ENCODE measurements at places on chromosomes 12 and 14. TPM values are rescaled to one million over a fixed set of nuclear protein-coding genes. Genes with fewer than 3 reads are reported as not detected.
A peak's percentile ranks its signal among the peaks of the same experiment; 100 is the strongest.

DNA sequence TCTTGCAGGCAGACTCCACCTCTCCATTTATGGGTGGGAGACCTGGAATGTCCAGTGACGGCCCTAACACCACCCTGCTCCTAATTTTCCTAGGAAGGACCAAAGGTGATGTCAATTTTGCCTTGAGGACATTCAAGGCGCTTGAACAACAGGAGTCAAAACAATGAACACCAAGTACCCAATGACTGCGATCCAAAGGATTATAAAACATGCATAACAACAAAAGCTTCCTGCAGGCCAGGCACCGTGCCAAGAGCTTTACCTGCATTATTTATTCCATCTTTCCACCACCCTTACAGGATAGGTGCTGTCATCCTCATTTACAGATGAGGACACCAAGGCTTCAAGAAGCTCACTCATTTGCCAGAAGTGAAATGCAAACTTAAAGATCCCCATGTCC, 15.2 kb upstream of the FOXN3 start:
- no peak for DNase-seq
- peaks cover 63% of the 10 kb centered on the region for H3K4me1 ChIP-seq
- no peaks in the 10 kb centered on the region for H3K27me3 ChIP-seq
- H3K36me3 ChIP-seq = no peaks in the 10 kb centered on the region
- H3K4me3 ChIP-seq = no peak overlapping the region
- peak overlapping the region; percentile 57 for H3K27ac ChIP-seq

DNA sequence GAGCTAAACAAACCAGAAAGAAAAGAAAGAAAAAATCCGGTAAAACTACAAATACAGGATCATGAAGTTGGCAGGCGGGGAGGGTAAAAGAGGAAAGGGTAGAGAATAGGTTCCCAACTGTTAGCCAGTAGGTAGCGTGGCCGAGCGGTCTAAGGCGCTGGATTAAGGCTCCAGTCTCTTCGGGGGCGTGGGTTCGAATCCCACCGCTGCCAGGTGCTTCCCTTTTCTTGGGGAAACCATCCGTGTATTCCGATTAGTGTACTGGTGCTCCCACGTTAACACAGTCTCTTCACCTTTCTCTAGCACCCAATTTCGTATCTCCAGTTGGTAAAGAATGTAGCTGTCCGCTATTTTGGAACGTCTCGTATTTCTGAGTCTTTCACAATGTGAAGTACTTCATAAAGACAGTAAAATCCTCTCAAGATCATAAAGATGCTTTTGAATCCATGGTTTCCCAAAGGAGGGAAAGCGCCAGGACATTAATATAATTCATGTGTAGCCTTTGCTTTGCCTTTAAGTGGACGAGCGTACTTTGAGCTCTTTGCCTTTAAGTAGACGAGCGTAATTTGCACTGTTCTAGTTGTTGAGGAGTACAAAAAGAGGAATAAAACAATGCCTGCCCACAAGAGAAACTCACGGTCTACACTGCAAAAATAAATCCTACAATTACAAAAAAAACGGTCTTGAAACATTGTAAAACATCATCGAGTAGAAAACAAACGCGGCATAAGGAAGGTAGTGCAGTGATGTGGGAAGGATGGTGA, 19.0 kb upstream of the RNASE12 start:
- H3K4me1 ChIP-seq = peaks cover 4% of the 10 kb centered on the region
- H3K36me3 ChIP-seq = no peaks in the 10 kb centered on the region
- H3K27me3 ChIP-seq = no peaks in the 10 kb centered on the region
- no peak overlapping the region for H3K27ac ChIP-seq
- no peak overlapping the region for H3K4me3 ChIP-seq

- no peaks in the 10 kb centered on the region for H3K27me3 ChIP-seq
- peaks cover 58% of the 10 kb centered on the region for H3K4me1 ChIP-seq
- DNase-seq = peak; percentile 32
- H3K27ac ChIP-seq = no peak overlapping the region
- no peak overlapping the region for H3K4me3 ChIP-seq
- peaks cover 9% of the 10 kb centered on the region for H3K36me3 ChIP-seq
Observed at GRCh38 chr12:42332301-42333285, 6.6 kb downstream of the PPHLN1 start.

DNA sequence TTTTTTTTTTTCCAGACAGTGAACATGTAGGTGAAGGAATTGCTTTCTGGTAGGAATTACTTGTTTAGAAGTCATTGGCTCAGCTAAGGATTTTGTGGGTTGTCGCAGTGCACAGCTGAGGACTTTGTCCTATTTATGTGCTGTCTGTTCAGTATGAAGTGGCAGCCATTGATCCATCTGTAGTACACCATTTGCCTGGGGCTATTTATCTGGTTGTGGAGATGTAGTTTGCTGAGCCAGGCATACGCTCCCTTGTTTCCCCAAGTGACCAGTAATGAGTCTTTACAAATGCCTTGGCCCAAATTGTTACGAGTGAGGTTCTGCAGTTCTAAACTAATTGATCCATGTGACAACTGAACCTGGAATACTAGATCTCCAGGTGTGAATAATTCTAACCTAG, 140.1 kb downstream of the NRXN3 start:
- H3K36me3 ChIP-seq = no peaks in the 10 kb centered on the region
- H3K27ac ChIP-seq = no peak overlapping the region
- DNase-seq = no peak
- H3K4me3 ChIP-seq = no peak overlapping the region

- H3K36me3 ChIP-seq = no peaks in the 10 kb centered on the region
- no peaks in the 10 kb centered on the region for H3K4me1 ChIP-seq
- no peak for DNase-seq
- H3K27me3 ChIP-seq = no peaks in the 10 kb centered on the region
- no peak overlapping the region for H3K4me3 ChIP-seq
- no peak overlapping the region for H3K27ac ChIP-seq
Observed at GRCh38 chr14:96602186-96602585, 100.0 kb downstream of the PAPOLA start.

DNA sequence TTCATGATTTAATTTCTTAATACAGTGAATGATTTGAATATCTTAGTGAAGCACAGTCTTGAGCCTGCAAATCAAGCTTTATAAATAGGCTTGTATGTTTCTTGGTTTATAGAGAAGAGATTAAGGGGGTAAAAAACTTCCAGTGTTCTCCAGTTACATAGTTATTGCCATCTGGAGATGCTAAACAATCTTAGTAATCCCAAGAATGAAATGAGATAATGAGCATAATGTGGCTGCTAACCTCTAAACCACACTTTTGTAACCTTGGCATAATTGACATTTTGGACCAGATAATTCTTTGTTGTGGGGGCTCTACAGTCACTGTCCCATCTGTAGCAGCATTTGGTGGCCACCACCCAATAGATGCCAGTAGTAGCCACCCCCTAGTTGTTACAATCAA, 316.8 kb downstream of the CCDC91 start:
- H3K36me3 ChIP-seq = peaks cover 20% of the 10 kb centered on the region
- H3K4me1 ChIP-seq = no peaks in the 10 kb centered on the region
- H3K27ac ChIP-seq = no peak overlapping the region
- H3K27me3 ChIP-seq = no peaks in the 10 kb centered on the region
- no peak for DNase-seq
- H3K4me3 ChIP-seq = no peak overlapping the region

GRCh38 chr12:100867639-100868393, 73.2 kb downstream of the ANO4 start:
- no peak overlapping the region for H3K4me3 ChIP-seq
- H3K27me3 ChIP-seq = no peaks in the 10 kb centered on the region
- H3K27ac ChIP-seq = no peak overlapping the region
- no peaks in the 10 kb centered on the region for H3K36me3 ChIP-seq
- DNase-seq = no peak

- H3K4me1 ChIP-seq = peaks cover 10% of the 10 kb centered on the region
- no peak overlapping the region for H3K4me3 ChIP-seq
- H3K36me3 ChIP-seq = no peaks in the 10 kb centered on the region
- no peaks in the 10 kb centered on the region for H3K27me3 ChIP-seq
- no peak for DNase-seq
Observed at GRCh38 chr14:64968651-64969050, 3.5 kb downstream of the RAB15 start.

DNA sequence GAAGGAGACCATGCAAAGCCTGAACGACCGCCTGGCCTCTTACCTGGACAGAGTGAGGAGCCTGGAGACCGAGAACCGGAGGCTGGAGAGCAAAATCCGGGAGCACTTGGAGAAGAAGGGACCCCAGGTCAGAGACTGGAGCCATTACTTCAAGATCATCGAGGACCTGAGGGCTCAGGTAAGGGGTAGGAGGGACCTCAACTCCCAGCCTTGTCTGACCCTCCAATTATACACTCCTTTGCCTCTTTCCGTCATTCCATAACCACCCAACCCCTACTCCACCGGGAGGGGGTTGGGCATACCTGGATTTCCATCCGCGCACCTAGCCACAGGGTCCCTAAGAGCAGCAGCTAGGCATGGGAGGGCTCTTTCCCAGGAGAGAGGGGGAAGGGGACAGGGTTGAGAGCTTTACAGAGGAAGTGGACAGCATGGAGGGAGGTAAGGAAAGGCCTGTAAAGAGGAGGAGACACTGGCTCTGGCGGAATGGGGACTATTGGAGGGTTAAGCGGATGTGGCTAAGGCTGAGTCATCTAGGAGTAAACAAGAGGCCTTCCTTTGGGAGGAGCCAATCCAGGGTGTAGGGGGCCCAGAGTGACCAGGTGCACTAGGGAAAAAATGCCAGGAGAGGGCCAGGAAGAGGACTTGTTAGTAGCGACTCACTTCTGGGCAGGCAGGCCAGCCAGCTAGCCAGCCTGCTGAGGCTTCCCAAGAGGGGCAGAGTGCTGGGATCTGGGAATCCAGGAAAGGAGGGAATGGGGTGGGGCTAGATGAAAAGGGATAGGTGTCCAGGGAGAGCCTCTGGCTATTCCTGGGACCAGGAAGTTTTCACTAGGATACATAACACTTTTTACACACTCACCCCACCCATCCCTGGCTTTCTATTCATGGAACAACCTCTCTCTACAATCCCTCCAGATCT, 754 bp downstream of the KRT18 start:
- H3K27ac ChIP-seq = no peak overlapping the region
- peaks cover 3% of the 10 kb centered on the region for H3K4me1 ChIP-seq
- peak overlapping the region; percentile 48 for H3K4me3 ChIP-seq
- no peaks in the 10 kb centered on the region for H3K27me3 ChIP-seq
- no peaks in the 10 kb centered on the region for H3K36me3 ChIP-seq

DNA sequence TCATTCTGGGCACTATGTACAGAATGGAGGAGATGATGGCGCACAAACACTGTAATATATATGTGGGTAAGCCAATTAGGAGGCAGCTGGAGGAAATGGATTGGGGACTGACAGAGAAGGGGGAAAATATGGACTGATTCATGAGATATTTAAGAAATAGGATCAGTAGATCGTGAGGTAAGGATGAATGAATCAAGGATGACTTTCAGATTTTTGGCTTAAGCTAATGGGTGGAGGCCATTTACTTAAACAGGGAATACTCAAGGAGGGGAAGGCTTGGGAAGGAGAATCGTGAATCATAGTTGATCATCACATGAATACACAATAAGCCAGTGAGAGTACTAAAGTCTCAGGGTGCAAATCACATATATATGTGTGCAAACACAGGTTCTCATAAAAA, 11.2 kb upstream of the GNPNAT1 start:
- no peaks in the 10 kb centered on the region for H3K27me3 ChIP-seq
- no peak overlapping the region for H3K4me3 ChIP-seq
- H3K27ac ChIP-seq = no peak overlapping the region
- peaks cover 9% of the 10 kb centered on the region for H3K4me1 ChIP-seq
- DNase-seq = no peak

GRCh38 chr12:88458327-88458726, 121.9 kb downstream of the KITLG start:
- H3K4me3 ChIP-seq = no peak overlapping the region
- H3K27ac ChIP-seq = no peak overlapping the region
- DNase-seq = no peak
- H3K27me3 ChIP-seq = no peaks in the 10 kb centered on the region
- H3K36me3 ChIP-seq = no peaks in the 10 kb centered on the region
- no peaks in the 10 kb centered on the region for H3K4me1 ChIP-seq

- H3K4me1 ChIP-seq = peaks cover 23% of the 10 kb centered on the region
- no peak overlapping the region for H3K4me3 ChIP-seq
- no peaks in the 10 kb centered on the region for H3K36me3 ChIP-seq
- H3K27me3 ChIP-seq = no peaks in the 10 kb centered on the region
- H3K27ac ChIP-seq = no peak overlapping the region
Observed at GRCh38 chr12:68532204-68532886, 78.4 kb upstream of the RAP1B start.

DNA sequence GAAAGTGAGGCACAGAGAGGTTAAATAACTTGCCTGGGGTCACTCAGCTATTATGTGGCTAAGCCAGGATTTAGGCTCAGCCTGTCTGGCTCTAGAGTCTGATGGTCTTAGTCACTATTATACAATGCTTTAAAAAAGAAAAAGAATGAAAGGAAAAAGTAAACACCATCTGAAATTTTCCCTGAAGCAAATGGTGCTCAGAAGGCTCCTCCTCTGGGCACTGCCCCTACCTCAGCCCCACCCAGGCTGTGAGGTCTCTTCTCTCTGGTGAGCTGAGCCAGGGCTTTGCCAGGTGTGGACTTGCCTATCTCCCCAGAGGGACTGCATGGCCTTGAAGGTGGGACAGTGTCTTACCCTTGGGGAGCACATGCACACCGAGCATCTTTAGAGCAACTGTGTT, 117.5 kb upstream of the DYRK2 start:
- DNase-seq = no peak
- H3K36me3 ChIP-seq = no peaks in the 10 kb centered on the region
- no peak overlapping the region for H3K27ac ChIP-seq
- H3K27me3 ChIP-seq = no peaks in the 10 kb centered on the region
- peaks cover 11% of the 10 kb centered on the region for H3K4me1 ChIP-seq
- H3K4me3 ChIP-seq = no peak overlapping the region

- H3K27me3 ChIP-seq = no peaks in the 10 kb centered on the region
- no peaks in the 10 kb centered on the region for H3K4me1 ChIP-seq
- DNase-seq = no peak
Observed at GRCh38 chr12:91210144-91210543, 27.5 kb upstream of the DCN start.

ASCL1 gene
- total RNA-seq = not detected

SLC10A1 gene
- not detected for total RNA-seq

ZFP36L1 gene
- total RNA-seq = 85.1 TPM

NXPH4 gene
- 0.25 TPM for total RNA-seq

SPATS2 gene
- 8.7 TPM for total RNA-seq

TBX5 gene
- not detected for total RNA-seq

FGFR1OP2 gene
- total RNA-seq = 37.0 TPM

CLBA1 gene
- 0.40 TPM for total RNA-seq

GYS2 gene
- total RNA-seq = not detected

KANSL2 gene
- 37.9 TPM for total RNA-seq

PTPRR gene
- not detected for total RNA-seq

C3AR1 gene
- total RNA-seq = 0.21 TPM

Data from activated naive CD4-positive, alpha-beta T cell treated with anti-CD3 and anti-CD28 coated beads for 36 hours (primary cell).